ENCODE measurements at places on chromosomes 7 and 10. TPM values are rescaled to one million over a fixed set of nuclear protein-coding genes. Genes with fewer than 3 reads are reported as not detected.

Gene OPALIN
- total RNA-seq = not detected

Gene GHRHR
- not detected for total RNA-seq

Gene TMEM176A
- total RNA-seq = not detected

Gene TNS3
- 22.8 TPM for total RNA-seq
